ENCODE measurements at places on chromosomes 3 and 15. TPM values are rescaled to one million over a fixed set of nuclear protein-coding genes. Genes with fewer than 3 reads are reported as not detected.
A peak's percentile ranks its signal among the peaks of the same experiment; 100 is the strongest.

GRCh38 chr15:31799715-31800321 lies 230.5 kb upstream of the CHRNA7 start:
- DNase-seq: peak; percentile 28
- peak overlapping the region; percentile 31 for H3K27ac ChIP-seq

- no peaks in the 10 kb centered on the region for H3K27me3 ChIP-seq
- peak overlapping the region; percentile 37 for H3K27ac ChIP-seq
- H3K4me1 ChIP-seq: peaks cover 78% of the 10 kb centered on the region
- no peaks in the 10 kb centered on the region for H3K36me3 ChIP-seq
- no peak for DNase-seq
Measured at GRCh38 chr3:37594873-37595783, 266.6 kb upstream of the CTDSPL start.

- no peaks in the 10 kb centered on the region for H3K36me3 ChIP-seq
- H3K4me1 ChIP-seq: no peaks in the 10 kb centered on the region
- no peak overlapping the region for H3K4me3 ChIP-seq
- no peak overlapping the region for H3K27ac ChIP-seq
Measured at GRCh38 chr3:73249047-73249446, 187.6 kb downstream of the EBLN2 start.

- no peak overlapping the region for H3K27ac ChIP-seq
- no peaks in the 10 kb centered on the region for H3K36me3 ChIP-seq
- H3K4me1 ChIP-seq: no peaks in the 10 kb centered on the region
- no peaks in the 10 kb centered on the region for H3K27me3 ChIP-seq
- H3K4me3 ChIP-seq: no peak overlapping the region
Measured at GRCh38 chr15:55277116-55277564, 12.5 kb downstream of the RAB27A start.

DNA sequence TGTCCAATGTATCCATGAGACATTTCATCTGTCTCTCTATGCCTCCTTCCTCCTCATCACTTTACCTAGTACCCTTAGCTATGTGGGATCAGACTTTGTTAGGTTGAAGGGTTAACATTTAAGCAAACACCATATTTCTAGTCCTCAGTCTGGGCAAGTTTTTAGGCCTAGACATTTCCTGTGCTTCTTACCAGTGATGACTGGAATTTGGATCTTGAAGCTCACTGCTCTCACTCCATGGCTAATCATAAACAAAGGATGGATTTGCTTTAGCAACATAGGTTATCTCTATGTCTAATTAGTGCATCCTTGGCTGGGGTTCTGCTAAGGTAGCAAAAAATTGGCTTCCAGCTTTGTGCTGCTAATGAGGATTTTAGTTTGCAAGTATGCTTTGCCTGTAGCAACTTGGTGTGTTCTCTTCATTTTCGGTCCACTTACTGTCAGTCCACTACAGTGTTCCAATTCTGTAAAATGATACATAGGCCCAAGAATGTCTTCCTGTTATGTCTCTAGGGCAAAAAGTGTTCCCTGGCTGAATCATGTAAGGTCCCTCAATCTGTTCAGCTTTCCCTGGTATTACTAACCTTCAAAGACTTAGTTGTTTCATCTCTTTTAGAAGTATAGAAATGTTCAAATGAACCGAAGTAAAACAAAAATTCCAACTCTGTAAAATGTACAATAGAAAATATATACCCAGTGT lies 615.4 kb downstream of the CADM2 start:
- DNase-seq: no peak
- H3K4me3 ChIP-seq: no peak overlapping the region
- no peak overlapping the region for H3K27ac ChIP-seq
- H3K4me1 ChIP-seq: no peaks in the 10 kb centered on the region
- H3K36me3 ChIP-seq: no peaks in the 10 kb centered on the region

- no peak for DNase-seq
- no peaks in the 10 kb centered on the region for H3K36me3 ChIP-seq
- no peaks in the 10 kb centered on the region for H3K27me3 ChIP-seq
- no peak overlapping the region for H3K4me3 ChIP-seq
Measured at GRCh38 chr3:106640353-106640752, 736.9 kb upstream of the CCDC54 start.

GRCh38 chr15:39948817-39949216 lies 14.9 kb downstream of the EIF2AK4 start:
- H3K4me1 ChIP-seq: no peaks in the 10 kb centered on the region
- no peak overlapping the region for H3K27ac ChIP-seq
- no peak for DNase-seq
- no peaks in the 10 kb centered on the region for H3K27me3 ChIP-seq
- no peak overlapping the region for H3K4me3 ChIP-seq

DNA sequence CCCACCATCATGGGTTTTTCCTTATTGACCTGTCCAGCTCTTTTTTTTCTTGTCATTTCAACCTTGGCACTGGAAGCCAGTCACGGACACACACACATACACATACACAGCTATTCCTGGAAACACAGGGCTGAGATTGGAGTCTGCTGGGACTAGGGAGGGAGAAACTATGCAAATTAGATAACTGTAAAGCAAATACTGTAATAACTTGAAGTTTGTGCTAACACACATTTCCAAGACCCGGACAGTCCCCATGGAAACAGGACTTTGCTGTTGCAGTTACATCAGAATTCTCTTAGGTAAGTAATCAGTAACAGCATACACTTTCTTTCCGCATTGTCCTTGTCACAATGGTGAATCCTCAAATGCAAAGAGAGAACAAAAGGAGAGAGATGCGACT lies 304.4 kb downstream of the KBTBD8 start:
- no peaks in the 10 kb centered on the region for H3K36me3 ChIP-seq
- H3K27ac ChIP-seq: no peak overlapping the region
- peaks cover 5% of the 10 kb centered on the region for H3K27me3 ChIP-seq
- DNase-seq: no peak

DNA sequence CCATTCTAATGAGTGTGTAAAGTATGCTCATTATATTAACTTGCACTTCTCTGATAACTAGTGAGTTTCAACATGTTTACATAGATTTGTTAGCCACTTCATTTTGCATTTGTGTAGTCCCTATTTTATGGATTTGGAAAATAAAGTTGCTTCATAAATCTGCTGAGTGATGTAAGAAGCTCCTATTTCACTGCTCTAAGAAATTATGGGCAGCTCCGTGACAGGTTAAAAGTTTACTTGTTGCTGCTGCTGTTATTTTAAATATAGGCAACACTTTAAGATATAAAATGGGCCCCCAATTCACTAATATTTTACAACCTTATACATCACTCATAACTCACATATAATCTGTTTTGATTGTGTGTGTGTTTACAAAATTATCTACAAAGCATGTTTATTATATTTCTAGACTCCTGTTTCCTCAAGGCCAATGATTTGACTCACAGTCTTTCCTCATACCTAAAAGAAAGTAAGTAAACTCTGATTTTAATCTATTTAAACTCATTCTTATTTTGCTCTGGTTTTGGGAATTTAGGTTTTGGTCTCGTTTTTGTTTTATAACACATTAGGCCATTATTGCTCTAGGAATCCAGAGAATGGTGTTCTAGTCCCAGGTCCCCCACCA lies 51.7 kb upstream of the FILIP1L start:
- peaks cover 71% of the 10 kb centered on the region for H3K4me1 ChIP-seq
- H3K4me3 ChIP-seq: no peak overlapping the region
- no peaks in the 10 kb centered on the region for H3K36me3 ChIP-seq
- no peaks in the 10 kb centered on the region for H3K27me3 ChIP-seq

DNA sequence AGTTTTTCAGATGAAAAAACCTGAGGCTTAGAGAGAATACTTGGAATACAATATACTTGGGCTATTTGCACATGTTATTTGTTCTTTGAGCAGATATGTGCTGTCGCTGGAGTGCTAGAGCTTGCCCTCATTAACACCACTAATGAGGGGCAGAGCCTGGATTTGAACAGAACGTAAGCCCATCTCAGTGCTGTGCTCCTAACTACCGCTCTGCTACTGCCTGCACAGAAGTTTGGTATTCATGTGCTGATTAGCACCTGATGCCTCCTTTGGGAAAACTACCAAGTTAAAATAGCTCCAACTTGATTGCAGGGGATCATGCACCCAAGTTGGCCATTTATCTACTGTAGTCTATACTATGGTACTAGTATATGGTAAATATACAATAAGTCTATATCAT lies 3.6 kb downstream of the GPR87 start:
- H3K27me3 ChIP-seq: no peaks in the 10 kb centered on the region
- no peaks in the 10 kb centered on the region for H3K4me1 ChIP-seq
- H3K36me3 ChIP-seq: no peaks in the 10 kb centered on the region
- no peak overlapping the region for H3K27ac ChIP-seq
- no peak overlapping the region for H3K4me3 ChIP-seq

- H3K4me3 ChIP-seq: no peak overlapping the region
- no peaks in the 10 kb centered on the region for H3K27me3 ChIP-seq
- DNase-seq: no peak
- H3K4me1 ChIP-seq: no peaks in the 10 kb centered on the region
- no peaks in the 10 kb centered on the region for H3K36me3 ChIP-seq
Measured at GRCh38 chr3:116039651-116039985, 405.7 kb downstream of the LSAMP start.

DNA sequence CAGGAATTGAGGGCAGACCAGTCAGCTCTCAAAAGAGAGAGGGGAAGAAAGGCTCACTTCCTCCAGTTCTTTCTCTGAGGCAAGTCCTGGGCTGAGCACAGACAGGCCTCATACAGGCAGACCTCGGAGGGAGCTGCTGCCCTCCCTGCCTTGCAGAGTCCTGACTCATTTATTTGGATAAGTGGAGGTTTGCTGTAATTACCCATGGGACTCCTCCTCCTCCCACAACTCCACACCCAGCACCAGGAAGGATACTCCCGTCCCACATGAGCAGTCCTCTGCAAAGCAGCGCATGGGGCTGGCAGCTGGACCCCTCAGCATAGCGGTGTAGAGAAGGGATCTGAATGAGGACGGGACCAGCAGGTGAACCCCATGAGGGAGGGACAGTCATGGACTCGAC lies 13.4 kb upstream of the SCN10A start:
- no peak overlapping the region for H3K4me3 ChIP-seq
- no peaks in the 10 kb centered on the region for H3K36me3 ChIP-seq
- no peak overlapping the region for H3K27ac ChIP-seq
- H3K4me1 ChIP-seq: peaks cover 3% of the 10 kb centered on the region
- no peak for DNase-seq

- H3K4me1 ChIP-seq: peaks cover 33% of the 10 kb centered on the region
- H3K36me3 ChIP-seq: no peaks in the 10 kb centered on the region
- H3K27ac ChIP-seq: no peak overlapping the region
- H3K4me3 ChIP-seq: no peak overlapping the region
- no peak for DNase-seq
Measured at GRCh38 chr15:90008607-90009006, 7.5 kb downstream of the ZNF710 start.

- no peaks in the 10 kb centered on the region for H3K4me1 ChIP-seq
- no peaks in the 10 kb centered on the region for H3K27me3 ChIP-seq
Measured at GRCh38 chr3:31878231-31878838, 102.7 kb downstream of the OSBPL10 start.

REC114 gene
- total RNA-seq: not detected

PRRT3 gene
- total RNA-seq: 0.64 TPM

NANOGP8 gene
- not detected for total RNA-seq

LIPH gene
- total RNA-seq: 0.62 TPM

PIAS1 gene
- total RNA-seq: 37.9 TPM

DCBLD2 gene
- total RNA-seq: 51.2 TPM

ELL3 gene
- total RNA-seq: 0.25 TPM
